Fibroblast of skin of scalp (primary cell): ENCODE measurements at places on chromosomes 1 and 21.

DNA sequence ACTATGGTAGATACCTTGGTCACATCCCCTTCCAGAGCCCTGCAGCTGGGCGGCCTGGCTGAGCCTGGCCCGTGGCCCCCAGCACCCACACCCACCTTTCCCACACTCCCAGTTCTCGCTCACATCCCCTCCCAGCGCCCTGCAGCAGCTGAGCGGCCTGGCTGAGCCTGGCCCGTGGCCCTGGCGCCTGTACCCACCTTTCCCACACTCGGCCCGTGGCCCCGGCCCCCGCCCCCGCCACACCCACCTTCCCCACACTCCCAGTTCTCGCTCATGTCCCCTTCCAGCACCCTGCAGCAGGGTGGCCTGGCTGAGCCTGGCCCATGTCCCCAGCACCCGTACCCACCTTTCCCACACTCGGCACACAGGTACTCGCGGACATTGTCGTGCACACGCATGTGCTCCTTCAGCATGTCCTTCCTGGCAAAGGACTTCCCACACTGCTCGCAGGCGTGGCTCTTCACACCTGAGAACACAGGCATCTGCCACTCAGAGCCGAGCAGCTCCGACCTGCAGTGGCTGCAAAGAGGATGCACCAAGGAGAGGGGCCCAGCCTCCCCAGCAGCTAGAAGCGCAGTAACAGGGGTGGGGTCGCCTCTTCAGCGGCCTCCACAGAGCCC, 52.5 kb upstream of the RIPK4 start:
- DNase-seq: no peak

- no peak for DNase-seq
Measured at GRCh38 chr1:20721117-20722061, 3.6 kb upstream of the KIF17 start.

- peak; percentile 14 for DNase-seq
Measured at GRCh38 chr1:7427605-7428300, 343.3 kb upstream of the VAMP3 start.

DNA sequence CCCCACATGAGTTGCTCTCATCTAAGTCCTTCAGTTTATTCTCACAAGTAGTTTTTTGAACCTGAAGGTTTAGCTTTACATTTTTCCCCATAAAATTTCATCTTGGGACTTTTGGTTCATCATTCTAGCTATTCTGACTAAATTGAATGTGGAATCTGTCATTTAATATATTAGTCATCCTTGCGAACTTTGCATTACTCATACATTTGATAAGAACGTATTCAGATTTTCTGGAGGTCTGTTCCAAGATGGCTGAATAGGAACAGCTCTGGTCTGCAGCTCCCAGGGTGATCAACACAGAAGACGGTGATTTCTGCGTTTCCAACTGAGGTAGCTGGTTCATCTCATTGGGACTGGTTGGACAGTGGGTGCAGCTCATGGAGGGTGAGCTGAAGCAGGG, 59.8 kb upstream of the CSF1 start:
- no peak for DNase-seq

GRCh38 chr1:7879228-7879627, 26.4 kb upstream of the UTS2 start:
- no peak for DNase-seq
